ENCODE measurements at places on chromosomes 3 and 15.
A peak's percentile ranks its signal among the peaks of the same experiment; 100 is the strongest.

DNA sequence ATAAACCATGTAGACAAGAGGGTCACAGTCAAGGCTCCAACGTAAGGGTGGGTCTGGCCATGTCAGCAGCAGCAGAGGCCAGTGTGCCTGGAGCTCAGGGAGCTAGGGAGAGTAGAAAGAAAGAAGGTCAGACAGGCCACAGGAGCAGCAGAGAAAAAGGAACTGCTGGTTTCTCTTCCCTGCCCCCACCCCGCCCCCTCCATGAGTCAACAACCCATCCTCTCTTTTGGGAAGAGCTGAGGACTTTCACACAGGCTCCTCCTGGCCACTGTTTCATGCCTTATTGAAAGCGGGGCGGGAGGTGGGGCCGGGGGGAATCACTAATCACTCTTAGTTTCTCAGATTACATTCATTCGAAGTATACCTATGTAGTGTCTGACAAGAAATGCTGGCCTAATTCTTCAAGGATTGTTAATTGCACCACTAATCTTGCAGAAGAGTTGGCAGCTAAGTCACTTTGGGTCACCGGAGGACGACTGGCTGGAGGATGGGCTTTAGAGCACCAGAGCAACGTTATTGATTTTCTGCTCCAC is 9.1 kb upstream of the SCG3 start:
- DNase-seq: no peak

GRCh38 chr3:5051772-5052171 is 70.3 kb upstream of the ARL8B start:
- DNase-seq: no peak

DNA sequence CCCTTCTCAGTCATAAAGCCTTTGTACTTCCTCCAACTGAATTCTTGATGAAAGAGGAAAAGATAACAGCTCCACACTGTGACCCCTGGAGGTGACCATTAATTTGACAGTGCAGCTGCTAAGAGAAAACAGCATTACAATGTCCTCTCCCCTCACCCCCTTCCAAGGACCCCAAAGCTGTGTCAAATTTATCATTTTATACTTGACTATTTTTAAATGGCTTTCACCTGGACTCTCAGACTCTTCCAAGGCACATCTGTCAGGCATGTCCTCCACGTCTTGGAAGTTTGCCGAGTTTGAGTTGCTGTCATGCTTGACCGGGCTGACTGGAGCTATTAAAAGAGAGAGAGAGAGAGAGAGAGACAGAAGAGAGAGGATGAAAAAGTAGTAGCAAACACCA is 236.5 kb downstream of the WDR72 start:
- DNase-seq: peak; percentile 24

DNA sequence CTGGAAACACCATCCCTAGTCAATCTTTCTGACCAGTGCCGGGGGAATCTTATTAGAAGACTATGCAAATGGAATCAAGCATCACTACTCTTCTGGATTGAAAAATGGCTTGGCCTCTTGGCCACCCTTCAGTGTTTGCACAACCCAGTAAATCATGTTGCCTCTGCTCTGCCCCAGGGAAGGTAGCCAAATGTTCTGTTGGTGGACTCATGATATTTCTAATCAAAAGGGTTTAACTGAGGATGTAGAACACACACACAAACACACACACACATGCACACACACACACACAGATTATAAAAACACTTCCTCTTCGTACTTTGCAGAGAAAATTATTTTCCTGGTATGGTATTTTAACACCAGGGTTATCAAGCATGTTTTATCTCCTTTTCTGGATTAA is 7.9 kb downstream of the RBP2 start:
- no peak for DNase-seq

DNA sequence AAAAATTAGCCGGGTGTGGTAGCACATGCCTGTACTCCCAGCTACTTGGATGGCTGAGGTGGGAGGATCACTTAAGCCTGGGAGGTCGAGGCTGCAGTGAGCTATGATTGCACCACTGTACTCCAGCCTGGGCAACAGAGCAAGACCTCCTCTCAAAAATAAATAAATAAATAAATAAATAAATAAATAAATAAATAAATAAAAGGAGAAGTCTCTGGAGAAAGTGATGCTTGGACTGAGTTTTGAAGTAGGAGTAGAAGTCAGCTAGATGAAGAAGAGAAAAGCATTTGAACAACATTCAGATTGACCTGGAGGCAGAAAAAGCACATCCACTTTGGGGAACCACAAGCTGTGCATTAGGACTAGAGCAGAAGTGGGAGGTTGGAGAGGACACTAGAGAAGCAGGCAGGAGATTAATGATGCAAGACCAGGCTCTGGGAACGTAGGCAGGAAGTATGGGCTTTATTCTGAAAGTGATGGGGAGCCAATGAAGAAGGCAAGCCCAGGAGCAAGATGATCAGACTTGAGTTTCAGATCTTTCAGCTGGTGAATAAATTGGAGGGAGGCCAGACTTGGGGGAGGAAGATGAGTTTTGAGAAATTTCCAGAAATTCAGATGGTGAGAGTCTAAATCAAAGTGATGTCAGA is 48.7 kb downstream of the KLHL6 start:
- no peak for DNase-seq

DNA sequence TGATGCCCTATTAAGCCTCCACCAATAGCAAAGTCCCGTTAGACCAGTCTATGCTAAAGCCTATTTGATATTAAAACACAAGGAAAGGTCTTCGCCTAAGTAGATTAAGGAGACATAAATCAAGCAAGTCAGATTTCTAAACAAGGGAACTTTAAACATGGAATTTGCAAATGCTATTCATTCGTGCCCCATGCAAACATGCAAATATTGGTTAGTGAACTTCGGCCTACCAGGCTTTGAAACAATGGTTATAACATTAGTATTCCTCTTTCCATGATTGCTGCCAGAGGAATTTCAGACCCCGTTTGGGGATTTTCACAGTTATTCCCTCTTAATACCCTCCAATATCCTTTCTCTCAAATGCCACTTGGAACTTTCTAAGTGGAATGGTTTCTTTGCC is 36.9 kb upstream of the ZNF280D start:
- no peak for DNase-seq
